NCI-H524 treated with DMSO at 0.1 percent for 48 hours (cell line): ENCODE measurements at places on chromosomes 1 and 21.

DNA sequence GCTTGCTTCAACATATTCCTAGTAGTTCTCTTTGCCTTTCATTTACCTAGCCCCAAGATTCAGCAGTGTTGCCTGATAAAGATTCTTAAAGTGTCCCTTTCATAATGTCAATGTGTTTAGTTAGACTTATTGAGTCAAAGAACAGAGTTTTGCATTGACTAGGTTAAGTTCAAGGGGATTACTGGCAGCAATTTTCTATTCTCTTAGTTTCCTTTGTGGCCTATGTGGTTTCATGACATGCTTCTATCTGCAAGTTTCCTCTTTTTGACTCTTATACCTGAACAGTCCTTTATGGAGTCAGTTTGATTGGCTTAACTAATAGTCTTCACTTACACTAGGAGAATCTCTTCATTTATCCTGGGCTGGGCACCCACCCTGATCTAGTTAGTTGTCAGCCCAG is 151.3 kb downstream of the ADGRL4 start:
- DNase-seq = no peak

- DNase-seq = no peak
Measured at GRCh38 chr1:229229137-229229720, 41.7 kb upstream of the RAB4A start.

GRCh38 chr1:27521861-27522431 is 32.0 kb upstream of the WASF2 start:
- DNase-seq = no peak

DNA sequence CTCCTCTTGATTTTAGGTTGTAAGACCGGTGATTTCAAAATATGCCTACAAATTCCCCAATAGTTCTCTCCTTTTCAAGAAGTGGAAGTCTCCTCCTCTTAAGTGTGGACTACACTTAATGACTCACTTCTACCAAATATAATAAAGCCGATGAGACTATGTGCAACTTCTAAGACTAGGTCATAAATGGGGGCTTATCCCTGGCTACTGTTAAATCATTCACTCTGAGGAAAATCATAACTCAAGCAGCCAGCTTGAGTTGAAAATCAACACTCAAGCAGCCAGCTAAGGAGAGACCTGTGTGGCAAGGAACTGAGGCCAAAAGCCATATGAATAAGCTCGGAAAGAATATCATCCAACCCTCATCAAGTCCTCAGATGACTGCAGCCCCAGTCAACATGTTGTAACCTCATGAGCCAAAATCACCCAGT is 49.6 kb upstream of the PSMG1 start:
- no peak for DNase-seq

DNA sequence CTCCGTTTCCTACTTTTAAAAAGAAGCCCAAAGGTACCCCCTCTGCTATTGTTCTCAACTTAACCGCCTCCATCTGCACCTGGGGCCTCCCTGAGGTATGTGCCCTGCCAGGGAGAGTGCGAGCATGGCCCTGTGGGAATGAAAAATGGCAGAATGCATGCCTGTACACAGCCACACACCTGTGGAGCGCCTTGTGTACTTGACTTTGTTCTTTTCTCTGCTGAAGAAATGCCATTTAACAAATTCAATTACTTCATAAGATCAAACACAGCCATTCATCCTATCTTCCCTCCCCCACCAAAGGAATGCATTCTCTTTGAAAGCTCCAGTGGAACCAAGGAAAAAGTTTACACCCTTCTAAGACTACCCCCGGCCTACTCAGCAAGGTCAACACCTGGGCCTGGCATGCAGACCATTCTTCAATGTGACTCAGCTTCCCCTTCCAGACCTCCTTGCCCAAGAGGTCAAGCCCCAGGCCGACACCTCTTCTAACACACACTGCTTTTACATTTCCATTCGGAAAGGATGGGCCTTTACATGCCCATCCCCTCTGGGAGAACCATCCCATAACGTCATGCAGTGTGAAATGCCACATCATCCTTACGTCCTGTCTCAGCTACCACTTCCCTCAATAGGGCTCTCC is 123.7 kb downstream of the SMYD2 start:
- no peak for DNase-seq
